Psoas muscle (tissue), 8 donors: ENCODE measurements at places on chromosomes 4 and X. TPM values are rescaled to one million over a fixed set of nuclear protein-coding genes. Genes with fewer than 3 reads are reported as not detected.

Gene MFAP3L
- 1.8 TPM for total RNA-seq

Gene TMEM271
- total RNA-seq = not detected

DNA sequence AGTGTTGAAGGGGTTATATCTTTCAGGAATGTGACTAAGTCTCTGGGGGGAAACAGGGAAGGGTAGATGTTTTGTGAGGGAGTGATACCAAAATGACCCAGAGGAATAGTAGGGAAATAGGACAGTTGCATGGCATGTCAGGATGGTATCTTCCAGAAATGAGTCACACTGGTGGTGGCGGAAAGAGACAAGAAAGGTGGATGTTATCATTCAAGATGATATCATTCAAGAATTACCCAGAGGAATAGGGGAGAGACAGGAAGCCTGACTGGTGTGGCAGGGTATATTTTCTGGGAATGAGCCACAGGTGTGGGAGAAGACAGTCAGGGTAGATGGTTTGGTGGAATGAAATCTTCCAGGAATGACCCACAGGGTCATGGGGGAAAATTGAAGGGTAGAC is 61.1 kb downstream of the MAOA start:
- no peaks in the 10 kb centered on the region for H3K4me1 ChIP-seq
- no peak overlapping the region for H3K27ac ChIP-seq
- no peaks in the 10 kb centered on the region for H3K27me3 ChIP-seq
- H3K4me3 ChIP-seq = no peak overlapping the region
- H3K36me3 ChIP-seq = no peaks in the 10 kb centered on the region

DNA sequence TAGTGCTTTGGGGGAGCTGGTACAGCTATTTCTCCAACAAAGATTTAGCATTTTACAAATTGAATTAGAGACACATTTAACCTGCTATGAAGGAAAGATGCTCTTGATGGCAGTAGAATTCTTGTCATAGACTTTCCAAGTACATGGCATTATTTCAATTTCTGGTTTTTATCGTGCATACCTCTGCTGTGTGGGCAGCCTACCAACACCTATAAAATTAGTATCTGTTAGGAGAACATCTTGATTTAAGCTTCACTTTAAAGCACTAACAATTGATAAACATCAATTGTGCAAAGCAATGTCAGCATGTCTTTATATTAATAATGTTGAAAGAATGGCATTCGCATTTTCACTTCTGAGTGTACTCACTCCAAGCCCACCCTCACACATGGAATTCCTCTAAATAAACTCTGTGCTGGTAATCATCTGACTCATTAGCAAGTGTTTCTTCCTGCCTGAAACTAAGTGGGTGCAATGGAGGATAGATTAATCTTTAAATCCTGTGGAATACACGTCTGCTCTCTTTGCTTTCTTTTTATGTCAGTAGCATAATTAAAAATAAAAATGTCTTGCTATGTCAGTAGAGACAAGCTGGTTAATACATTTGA is 279.8 kb upstream of the MAGEB18 start:
- no peaks in the 10 kb centered on the region for H3K36me3 ChIP-seq
- H3K4me1 ChIP-seq = no peaks in the 10 kb centered on the region
- no peak for DNase-seq
- H3K27me3 ChIP-seq = no peaks in the 10 kb centered on the region

- no peak overlapping the region for H3K27ac ChIP-seq
- no peaks in the 10 kb centered on the region for H3K36me3 ChIP-seq
- H3K27me3 ChIP-seq = no peaks in the 10 kb centered on the region
- no peak for DNase-seq
- H3K4me1 ChIP-seq = no peaks in the 10 kb centered on the region
- H3K4me3 ChIP-seq = no peak overlapping the region
Measured at GRCh38 chr4:175341203-175341755, 423.1 kb downstream of the ADAM29 start.

- H3K27me3 ChIP-seq = peaks cover 6% of the 10 kb centered on the region
- H3K4me1 ChIP-seq = no peaks in the 10 kb centered on the region
- no peak for DNase-seq
- no peak overlapping the region for H3K27ac ChIP-seq
- H3K4me3 ChIP-seq = no peak overlapping the region
Measured at GRCh38 chrX:100376576-100376975, 33.5 kb downstream of the PCDH19 start.

GRCh38 chrX:52425775-52426174 is 57.0 kb downstream of the XAGE2 start:
- no peak for DNase-seq
- H3K4me1 ChIP-seq = no peaks in the 10 kb centered on the region
- H3K27me3 ChIP-seq = peaks cover 23% of the 10 kb centered on the region
- no peak overlapping the region for H3K4me3 ChIP-seq
- H3K27ac ChIP-seq = no peak overlapping the region

DNA sequence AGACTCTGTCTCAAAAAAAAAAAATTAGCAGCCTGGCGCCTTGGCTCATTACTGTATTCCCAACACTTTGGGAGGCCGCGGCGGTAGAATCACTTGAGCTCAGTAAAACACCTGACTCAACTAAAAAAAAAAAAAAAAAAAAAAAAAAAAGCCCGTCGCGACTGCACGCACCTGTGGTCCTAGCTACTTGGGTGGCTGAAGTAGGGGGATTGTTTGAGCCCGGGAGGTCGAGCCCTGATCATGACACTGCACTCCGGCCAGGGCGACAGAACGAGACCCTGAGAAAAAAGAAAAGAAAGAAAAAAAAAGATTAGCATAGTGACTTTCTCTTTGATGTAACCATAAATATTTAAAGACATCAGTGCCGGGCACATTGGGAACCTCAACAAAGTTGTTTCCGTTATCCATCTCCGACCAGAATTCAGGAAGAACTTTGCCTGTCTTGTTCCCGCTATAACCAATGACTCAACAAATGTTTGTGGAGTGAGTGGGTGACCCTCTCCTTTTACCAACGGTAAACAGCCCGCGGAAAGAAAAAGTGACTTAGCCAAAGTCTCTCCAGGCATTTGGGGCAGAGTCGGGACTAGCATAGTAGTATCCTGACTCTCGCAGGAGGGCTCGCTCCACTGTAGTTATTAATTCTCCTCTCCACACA is 553 bp upstream of the MED28 start:
- DNase-seq = no peak
- peak overlapping the region; percentile 90 for H3K27ac ChIP-seq
- H3K36me3 ChIP-seq = peaks cover 2% of the 10 kb centered on the region
- peak overlapping the region; percentile 81 for H3K4me3 ChIP-seq

DNA sequence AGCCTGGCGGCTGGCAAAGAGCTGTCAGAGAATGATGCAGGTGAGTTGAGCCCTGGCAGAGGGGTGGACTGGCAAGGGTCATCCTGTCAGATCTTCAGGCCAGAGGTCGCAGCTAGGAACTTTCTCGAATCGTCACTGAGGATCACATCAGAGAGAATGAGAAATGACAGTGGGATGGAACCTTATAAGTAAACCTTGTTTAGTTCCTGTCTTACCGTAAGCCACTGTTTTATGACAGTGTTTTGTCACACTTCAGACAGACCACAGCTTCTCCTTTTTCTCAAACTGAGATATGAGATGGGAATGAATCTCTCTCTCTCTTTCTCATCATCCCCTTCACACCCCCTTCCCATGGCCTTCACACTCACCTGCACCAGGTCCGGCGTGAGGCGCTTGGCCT is 9.3 kb downstream of the DIPK2B start:
- peaks cover 16% of the 10 kb centered on the region for H3K27me3 ChIP-seq
- H3K27ac ChIP-seq = no peak overlapping the region
- H3K4me3 ChIP-seq = no peak overlapping the region
- no peaks in the 10 kb centered on the region for H3K36me3 ChIP-seq
- no peaks in the 10 kb centered on the region for H3K4me1 ChIP-seq
- no peak for DNase-seq
